ENCODE measurements at places on chromosomes 7 and 10.

GRCh38 chr7:157609516-157609915 lies 272.7 kb downstream of the DNAJB6 start:
- H3K4me1 ChIP-seq: peaks cover 21% of the 10 kb centered on the region
- DNase-seq: no peak
- H3K36me3 ChIP-seq: no peaks in the 10 kb centered on the region
- H3K27me3 ChIP-seq: peaks cover 2% of the 10 kb centered on the region
- H3K27ac ChIP-seq: no peak overlapping the region

DNA sequence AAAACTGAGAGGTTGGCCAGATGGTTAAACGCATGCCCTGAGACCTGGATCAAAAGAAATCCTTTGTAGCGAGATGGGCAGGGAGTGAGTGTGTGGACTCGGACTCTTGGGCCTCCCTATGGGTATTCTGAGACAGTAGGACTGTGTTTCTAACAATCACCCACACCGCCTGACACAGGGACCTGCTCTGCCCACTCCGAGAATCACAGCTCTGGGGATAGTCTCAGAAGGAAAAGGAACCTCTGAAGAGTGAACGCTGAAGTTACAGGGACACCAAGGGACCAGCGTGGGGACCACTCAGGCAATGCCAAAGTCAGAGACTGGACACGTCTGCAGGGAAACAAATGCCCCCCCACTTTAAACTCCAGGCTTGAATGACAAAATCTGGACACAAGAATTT lies 242.1 kb upstream of the TCERG1L start:
- no peaks in the 10 kb centered on the region for H3K4me1 ChIP-seq
- no peak for DNase-seq
- no peaks in the 10 kb centered on the region for H3K27me3 ChIP-seq

DNA sequence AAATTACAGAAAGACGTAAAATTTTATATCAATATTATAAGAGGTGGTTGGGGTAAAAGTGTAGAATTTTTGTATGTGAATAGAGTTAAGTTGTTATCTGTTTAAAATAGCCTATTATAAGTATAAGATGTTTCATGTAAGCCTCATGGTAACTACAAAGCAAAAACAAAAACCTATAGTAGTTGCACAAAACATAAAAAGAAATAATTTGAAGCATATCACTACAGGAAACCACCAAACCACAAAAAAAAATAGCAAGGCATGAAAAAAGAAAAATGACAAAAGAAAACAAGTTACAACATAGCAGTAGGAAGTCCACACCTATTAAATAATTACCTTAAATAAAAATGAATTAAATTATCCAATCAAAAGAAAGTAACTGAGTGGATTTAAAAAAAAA lies 12.4 kb upstream of the GSTK1 start:
- no peak overlapping the region for H3K27ac ChIP-seq
- H3K36me3 ChIP-seq: no peaks in the 10 kb centered on the region
- DNase-seq: peak; percentile 67
- H3K27me3 ChIP-seq: no peaks in the 10 kb centered on the region
- H3K4me1 ChIP-seq: peaks cover 7% of the 10 kb centered on the region

DNA sequence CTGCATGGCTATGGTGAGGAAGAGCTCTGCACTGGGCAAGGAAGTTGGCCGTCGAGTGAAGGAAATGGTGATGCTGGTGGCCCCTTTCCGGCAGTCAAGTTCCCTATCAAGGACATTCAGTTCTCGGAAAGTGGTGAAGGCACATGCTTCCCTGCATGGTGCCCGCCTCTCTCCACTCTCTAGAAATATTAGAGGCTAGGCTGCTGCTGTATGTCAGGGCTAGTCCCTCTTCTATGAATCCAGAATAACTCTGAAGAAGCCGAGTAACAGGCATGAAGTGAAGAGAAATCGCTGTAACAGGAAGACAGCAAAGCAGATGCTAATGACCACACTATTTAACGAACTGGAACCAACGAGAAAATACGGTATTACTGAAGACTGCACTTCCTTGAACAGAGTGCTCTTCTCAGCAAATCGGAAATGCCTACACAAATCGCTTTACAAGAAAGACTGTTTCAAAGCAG lies 5.4 kb downstream of the IDI1 start:
- H3K27me3 ChIP-seq: no peaks in the 10 kb centered on the region
- DNase-seq: peak; percentile 61
- peaks cover 29% of the 10 kb centered on the region for H3K4me1 ChIP-seq
- H3K27ac ChIP-seq: peak overlapping the region; percentile 78

GRCh38 chr10:87695074-87695473 lies 35.4 kb downstream of the PAPSS2 start:
- H3K27me3 ChIP-seq: no peaks in the 10 kb centered on the region
- no peaks in the 10 kb centered on the region for H3K4me1 ChIP-seq
- H3K27ac ChIP-seq: no peak overlapping the region
- H3K4me3 ChIP-seq: no peak overlapping the region

GRCh38 chr10:114855776-114856543 lies 34.4 kb downstream of the FHIP2A start:
- H3K27me3 ChIP-seq: no peaks in the 10 kb centered on the region
- no peak for DNase-seq
- H3K4me3 ChIP-seq: no peak overlapping the region
- no peaks in the 10 kb centered on the region for H3K4me1 ChIP-seq
- peaks cover 40% of the 10 kb centered on the region for H3K36me3 ChIP-seq
- no peak overlapping the region for H3K27ac ChIP-seq

- no peaks in the 10 kb centered on the region for H3K27me3 ChIP-seq
- H3K36me3 ChIP-seq: peaks cover 90% of the 10 kb centered on the region
- no peak for DNase-seq
- H3K4me3 ChIP-seq: no peak overlapping the region
Observed at GRCh38 chr10:80160361-80161320, 28.1 kb downstream of the PLAC9 start.

- no peak overlapping the region for H3K27ac ChIP-seq
- DNase-seq: no peak
- no peak overlapping the region for H3K4me3 ChIP-seq
- H3K27me3 ChIP-seq: no peaks in the 10 kb centered on the region
- H3K36me3 ChIP-seq: no peaks in the 10 kb centered on the region
- H3K4me1 ChIP-seq: no peaks in the 10 kb centered on the region
Observed at GRCh38 chr10:127283576-127283975, 87.2 kb upstream of the INSYN2A start.

GRCh38 chr10:58264780-58265179 lies 2.9 kb downstream of the IPMK start:
- no peak overlapping the region for H3K4me3 ChIP-seq
- H3K27ac ChIP-seq: no peak overlapping the region
- H3K36me3 ChIP-seq: no peaks in the 10 kb centered on the region
- DNase-seq: no peak

- no peaks in the 10 kb centered on the region for H3K4me1 ChIP-seq
- H3K36me3 ChIP-seq: no peaks in the 10 kb centered on the region
- no peak overlapping the region for H3K4me3 ChIP-seq
Observed at GRCh38 chr7:25926009-25926408, 226.0 kb upstream of the NFE2L3 start.

DNA sequence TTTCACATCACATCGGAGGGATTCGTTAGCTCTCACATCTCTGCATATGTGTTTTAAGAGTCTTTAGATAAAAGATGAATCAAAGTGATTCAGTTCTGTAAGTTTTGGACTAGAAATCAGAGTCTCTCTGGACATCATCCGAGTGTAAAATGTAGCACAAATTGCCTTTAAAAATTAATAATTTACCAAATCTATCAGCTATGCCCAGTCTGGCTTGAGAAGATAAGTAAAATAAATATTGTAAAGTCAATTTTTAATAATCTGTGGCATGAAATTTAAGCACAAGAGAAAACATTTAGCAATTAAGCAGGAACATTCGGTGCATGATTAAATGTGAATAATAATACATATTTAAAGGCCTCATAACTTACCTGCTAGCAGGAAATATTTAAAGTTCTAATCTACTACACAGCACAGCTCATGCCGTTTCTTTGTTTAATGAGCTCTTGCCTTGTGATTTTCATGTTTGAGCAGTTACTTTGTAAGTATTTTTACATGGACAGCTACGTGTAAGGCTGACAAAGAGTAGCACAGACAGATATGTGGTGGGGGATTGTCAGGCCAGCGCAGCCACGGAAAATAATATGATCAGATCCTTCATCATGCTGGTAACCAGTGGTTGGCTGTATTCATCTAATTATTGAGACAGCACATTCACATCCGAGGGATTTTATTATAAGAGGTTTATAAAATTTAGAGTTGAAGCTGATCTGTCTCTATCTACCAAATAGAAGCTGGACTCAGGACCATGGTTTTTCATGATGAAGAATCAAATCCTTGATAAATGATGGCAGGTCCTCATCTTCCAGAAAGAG lies 317.3 kb downstream of the ADARB2 start:
- no peak overlapping the region for H3K4me3 ChIP-seq
- H3K27ac ChIP-seq: no peak overlapping the region
- H3K4me1 ChIP-seq: peaks cover 8% of the 10 kb centered on the region
- no peaks in the 10 kb centered on the region for H3K36me3 ChIP-seq
- H3K27me3 ChIP-seq: no peaks in the 10 kb centered on the region

DNA sequence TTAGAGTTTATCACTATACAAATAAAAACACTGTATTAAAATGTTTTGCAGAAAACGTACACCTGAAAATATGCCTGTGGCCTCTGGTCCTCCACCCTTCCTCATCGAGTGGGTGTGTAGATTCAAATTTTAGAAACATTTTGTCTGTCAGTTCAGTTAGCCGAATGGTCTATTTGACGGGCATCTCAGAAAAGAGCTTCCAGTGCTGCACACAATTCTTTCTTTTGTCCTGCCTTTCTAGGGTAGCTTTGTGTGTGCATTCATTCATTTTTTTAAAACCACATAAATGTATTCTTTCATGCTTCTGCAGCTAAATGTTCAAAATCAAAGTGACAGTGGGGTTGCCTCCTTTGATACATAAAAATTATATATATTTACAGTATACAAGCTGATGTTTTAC lies 46.8 kb downstream of the GNAI1 start:
- no peaks in the 10 kb centered on the region for H3K27me3 ChIP-seq
- H3K27ac ChIP-seq: no peak overlapping the region
- no peak for DNase-seq
- H3K4me3 ChIP-seq: no peak overlapping the region
- no peaks in the 10 kb centered on the region for H3K4me1 ChIP-seq

DNA sequence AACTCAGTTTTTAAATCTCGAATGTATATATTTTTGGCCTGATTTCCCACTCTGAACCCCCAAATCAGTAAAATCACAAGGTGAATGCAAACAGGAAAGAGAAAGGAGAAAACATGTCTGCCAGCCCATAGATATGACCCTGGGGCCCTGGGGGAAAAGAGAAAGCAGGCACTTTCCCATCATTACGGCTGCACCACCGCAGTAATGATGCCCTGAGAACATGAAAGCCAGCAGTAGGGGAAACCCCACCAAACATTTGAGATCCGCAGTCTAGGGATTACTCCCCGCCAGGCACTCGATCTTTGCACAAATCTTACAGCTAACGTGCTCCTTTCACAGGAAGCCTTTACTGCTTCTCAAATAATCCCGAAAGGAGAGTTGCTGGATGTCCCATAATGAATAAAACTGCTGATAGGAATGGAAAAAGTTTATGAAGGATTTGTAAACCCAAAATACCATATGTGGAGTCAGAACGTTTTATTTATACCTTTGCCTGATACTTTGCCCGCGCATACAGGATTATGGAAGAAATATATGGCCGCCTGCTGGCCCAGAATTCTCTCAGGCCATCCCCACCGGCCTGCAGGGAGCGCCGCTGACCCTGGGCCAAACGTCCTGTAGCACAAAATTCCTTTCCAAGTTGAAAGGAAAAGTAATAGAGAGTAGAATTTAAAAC lies 180.0 kb upstream of the INHBA start:
- H3K4me1 ChIP-seq: peaks cover 31% of the 10 kb centered on the region
- DNase-seq: no peak
- H3K36me3 ChIP-seq: no peaks in the 10 kb centered on the region
- H3K27ac ChIP-seq: peak overlapping the region; percentile 96
- H3K27me3 ChIP-seq: no peaks in the 10 kb centered on the region

- H3K27ac ChIP-seq: peak overlapping the region; percentile 49
- H3K4me3 ChIP-seq: no peak overlapping the region
- no peak for DNase-seq
- H3K27me3 ChIP-seq: no peaks in the 10 kb centered on the region
Observed at GRCh38 chr7:2637505-2638223, 5.9 kb downstream of the TTYH3 start.

DNA sequence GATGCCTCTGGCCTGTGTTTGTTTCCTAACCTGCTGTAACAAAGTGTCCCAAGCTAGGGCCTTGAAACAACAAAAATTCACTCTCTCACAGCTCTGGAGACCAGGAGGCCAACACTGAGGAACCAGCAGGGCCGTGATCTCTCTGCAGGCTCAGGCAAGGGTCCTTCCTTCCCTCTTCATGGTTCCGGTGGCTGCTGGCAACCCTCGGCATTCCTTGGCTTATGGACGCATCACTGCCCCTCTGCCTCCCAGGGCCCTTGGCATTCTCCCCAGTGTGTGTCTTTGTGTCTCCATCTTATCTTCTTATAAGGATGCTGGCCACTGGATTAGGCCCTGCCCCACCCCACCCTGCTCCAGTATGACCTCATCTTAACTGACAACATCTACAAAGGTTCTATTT lies 17.0 kb downstream of the CNPY1 start:
- no peak overlapping the region for H3K4me3 ChIP-seq
- no peak overlapping the region for H3K27ac ChIP-seq
- no peak for DNase-seq
- peaks cover 20% of the 10 kb centered on the region for H3K27me3 ChIP-seq
- H3K4me1 ChIP-seq: peaks cover 14% of the 10 kb centered on the region
- H3K36me3 ChIP-seq: no peaks in the 10 kb centered on the region

DNA sequence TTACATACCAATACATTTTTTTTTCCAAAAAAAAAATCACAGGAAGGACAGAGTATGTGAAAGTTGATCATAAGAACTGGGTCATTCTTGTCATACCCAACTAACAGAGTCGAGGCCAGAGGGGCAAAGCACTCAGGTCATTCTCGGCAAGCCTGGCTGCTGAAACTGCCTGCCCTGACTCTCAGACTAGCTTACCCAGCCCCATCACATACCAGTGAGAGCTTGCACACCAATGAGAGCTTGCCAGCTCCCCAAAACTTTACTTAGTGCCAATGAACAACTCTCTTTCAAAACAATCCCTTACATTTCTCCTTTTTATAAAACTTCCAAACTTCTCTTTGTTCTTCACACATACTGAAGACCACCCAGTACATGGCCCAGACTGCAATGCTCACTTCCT lies 48.9 kb downstream of the VOPP1 start:
- H3K4me3 ChIP-seq: no peak overlapping the region
- peaks cover 14% of the 10 kb centered on the region for H3K36me3 ChIP-seq
- peaks cover 17% of the 10 kb centered on the region for H3K4me1 ChIP-seq
- H3K27ac ChIP-seq: no peak overlapping the region
- no peaks in the 10 kb centered on the region for H3K27me3 ChIP-seq
- no peak for DNase-seq

DNA sequence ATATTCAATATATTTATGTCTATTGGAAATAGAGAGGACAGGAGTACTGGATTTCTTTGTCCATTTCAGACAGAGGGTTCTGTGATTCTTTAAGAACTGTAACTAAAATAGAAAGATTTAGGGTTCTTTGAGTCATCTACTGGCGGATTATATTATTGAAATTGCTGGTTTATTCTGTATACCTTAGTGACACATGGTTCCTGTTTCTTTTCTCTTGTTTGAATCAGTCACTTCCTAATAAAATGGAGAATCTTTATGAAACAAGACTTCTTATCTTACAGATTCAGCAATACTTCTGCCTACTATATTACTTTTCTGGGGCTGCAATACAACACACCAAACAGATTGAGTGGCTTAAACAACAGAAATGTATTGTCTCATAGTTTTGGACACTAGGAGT lies 20.8 kb upstream of the ZNF800 start:
- H3K4me3 ChIP-seq: no peak overlapping the region
- H3K4me1 ChIP-seq: peaks cover 33% of the 10 kb centered on the region
- peak; percentile 18 for DNase-seq
- no peaks in the 10 kb centered on the region for H3K27me3 ChIP-seq
- peak overlapping the region; percentile 93 for H3K27ac ChIP-seq

- no peaks in the 10 kb centered on the region for H3K36me3 ChIP-seq
- H3K27me3 ChIP-seq: no peaks in the 10 kb centered on the region
- no peaks in the 10 kb centered on the region for H3K4me1 ChIP-seq
- DNase-seq: no peak
Observed at GRCh38 chr7:46744957-46745706, 824.1 kb upstream of the IGFBP3 start.
